ENCODE measurements at places on chromosomes 2 and 18.
A peak's percentile ranks its signal among the peaks of the same experiment; 100 is the strongest.

- peak; percentile 22 for DNase-seq
Observed at GRCh38 chr2:196170606-196171247, 651 bp downstream of the STK17B start.

GRCh38 chr2:135074216-135074615 lies 22.1 kb downstream of the RAB3GAP1 start:
- DNase-seq = no peak

- DNase-seq = no peak
Observed at GRCh38 chr18:54033052-54033451, 191.4 kb downstream of the MBD2 start.

DNA sequence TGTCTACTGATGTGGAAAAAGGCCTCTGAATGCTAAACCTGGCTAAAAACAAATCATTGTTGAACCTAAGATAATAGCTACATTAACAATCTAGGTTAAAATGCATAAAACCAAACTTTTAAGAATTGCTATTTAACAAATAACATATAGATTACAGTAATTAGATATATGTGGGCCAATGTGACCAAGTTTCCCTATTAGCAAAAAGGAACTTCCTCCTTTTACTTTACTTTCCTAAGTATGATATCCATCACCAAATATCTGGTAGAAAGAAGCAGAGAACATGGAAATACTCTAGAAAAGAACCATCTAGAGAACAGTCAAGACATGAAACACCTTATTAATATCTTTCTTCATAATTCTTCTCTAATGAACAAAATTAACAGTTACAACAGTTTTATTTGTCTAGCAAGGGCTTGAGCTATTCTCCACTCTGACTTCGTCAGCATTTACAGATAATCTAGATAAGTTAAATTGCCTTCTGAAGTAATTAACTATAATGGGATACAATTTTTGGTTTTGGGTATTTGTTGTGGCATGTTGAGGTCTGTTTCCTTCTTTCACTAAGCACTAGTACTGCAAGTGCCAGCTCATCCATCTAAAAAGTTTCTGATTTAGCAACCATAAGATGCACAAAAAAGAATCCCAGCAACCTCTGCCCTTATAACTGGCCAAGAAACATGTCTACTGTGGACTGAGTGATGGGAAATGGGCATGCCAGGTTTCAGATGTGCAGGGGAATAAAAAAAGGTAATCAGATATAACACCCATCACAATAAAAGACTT lies 53.3 kb downstream of the MEMO1 start:
- no peak for DNase-seq

- no peak for DNase-seq
Observed at GRCh38 chr2:187956906-187957534, 334.7 kb upstream of the GULP1 start.

DNA sequence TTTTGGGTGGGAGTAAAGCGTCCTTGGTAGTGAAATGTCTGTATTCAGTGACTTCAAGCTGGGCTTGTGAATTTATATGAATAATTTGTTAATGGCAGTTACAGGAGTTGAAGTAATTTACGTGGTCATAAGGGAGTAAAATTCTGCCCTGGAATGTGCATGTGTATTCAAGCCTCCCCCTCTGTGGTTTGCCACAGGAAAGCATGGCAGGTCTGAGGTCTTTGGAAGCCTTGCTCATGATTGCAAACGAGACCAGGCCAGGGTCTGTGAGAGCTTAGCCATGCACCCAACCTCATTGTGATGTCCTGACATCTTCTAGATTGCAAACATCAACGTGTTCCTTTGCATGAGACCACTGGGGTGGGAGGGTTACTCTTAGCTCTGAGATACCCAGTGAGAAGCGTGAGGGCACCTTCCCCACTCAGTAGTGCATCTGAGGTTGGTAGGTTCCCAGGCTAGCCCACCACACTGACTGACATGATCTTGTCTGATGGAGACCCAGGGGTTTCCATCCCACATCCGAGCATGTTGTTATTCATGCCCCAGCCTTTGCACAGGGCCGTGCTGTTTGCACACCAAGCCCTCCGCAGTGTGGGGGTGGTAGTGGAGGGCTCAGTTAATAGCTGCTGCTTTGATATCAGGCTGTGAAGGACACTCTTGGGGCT lies 216.5 kb downstream of the KLHL29 start:
- no peak for DNase-seq

DNA sequence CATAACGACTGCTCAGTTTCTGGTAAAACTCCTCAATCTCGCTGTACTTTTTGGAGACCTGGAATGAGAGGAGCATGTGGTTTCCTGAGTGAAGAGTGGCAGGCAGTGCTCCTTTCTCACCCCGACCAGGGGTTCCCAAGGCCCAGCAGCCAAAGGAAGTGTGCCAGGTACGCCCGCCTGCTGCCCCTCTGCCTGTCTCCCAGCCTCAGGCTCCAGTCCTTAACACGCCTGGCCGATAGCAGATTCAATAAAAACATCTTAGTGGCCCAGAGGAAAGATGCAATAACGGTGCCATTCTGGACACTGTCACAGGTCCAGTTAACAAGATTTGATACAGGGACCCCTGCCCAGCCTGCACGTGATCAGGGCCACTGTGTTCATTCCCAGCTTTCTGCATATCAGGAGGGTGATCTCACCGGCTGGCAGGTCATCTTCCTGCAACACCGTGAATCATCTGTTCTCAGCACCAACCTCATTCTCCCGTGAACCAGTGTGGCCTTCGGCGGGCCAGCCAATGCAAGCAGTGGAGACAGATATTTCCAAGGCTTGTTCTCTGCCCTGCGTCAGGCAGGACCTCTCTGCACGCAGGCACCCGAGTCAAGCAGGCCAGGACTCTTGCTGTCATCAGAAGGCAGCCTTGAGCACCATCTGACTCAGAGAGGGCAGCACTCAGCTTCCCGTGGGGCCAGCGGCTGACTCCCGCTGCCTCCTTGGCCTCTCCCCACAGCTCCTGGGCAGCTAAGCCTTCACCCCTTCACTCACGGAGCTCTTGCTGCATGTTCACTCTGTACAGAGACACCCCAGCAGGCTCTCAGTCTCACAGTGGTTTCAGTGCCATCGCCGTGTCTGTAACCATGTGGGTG lies 9.5 kb downstream of the HS1BP3 start:
- DNase-seq = no peak

DNA sequence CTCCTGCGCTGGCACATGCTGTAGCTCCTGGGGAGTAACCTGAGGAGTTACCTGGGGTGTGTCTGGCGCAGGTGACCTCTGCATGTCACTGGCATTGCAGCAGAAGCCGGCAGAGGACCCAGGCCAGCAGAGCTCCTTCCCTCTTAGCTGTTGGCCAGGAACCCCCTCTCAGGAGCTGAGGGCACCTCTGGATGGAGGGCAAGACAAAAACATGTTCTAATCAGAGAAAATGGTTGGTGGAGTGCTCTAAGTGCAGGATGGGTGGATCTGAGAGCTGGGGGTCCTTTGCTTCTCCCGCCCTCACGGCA lies 44.9 kb upstream of the SNTG2 start:
- DNase-seq = no peak

- no peak for DNase-seq
Observed at GRCh38 chr2:172012677-172013391, 13.1 kb downstream of the METAP1D start.

- DNase-seq = no peak
Observed at GRCh38 chr2:49714454-49714853, 560.1 kb upstream of the FSHR start.

GRCh38 chr2:238595750-238596570 lies 169.2 kb downstream of the ASB1 start:
- DNase-seq = no peak

GRCh38 chr2:43812006-43812405 lies 26.6 kb downstream of the ABCG5 start:
- no peak for DNase-seq

- no peak for DNase-seq
Observed at GRCh38 chr18:13290856-13291271, 72.3 kb downstream of the LDLRAD4 start.

DNA sequence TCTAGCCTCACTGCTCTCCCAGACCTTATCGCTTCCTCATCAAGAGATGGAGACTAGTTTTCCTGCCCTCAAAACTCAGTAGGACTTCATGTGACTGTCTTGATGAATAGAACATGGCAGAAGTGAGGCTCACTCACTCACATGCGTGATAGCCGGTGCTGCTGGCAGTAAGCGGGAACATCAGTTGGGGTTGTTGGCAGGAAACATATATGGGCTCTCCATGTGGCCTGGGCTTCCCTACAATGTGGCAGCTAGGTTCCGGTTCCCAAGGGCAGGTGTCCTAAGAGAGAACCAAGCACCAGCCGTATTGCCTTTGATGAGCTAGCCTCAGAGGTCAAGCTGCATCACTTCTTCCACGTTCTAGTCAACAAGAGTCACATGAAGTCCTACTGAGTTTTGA lies 15.2 kb upstream of the FAHD2A start:
- DNase-seq = no peak

DNA sequence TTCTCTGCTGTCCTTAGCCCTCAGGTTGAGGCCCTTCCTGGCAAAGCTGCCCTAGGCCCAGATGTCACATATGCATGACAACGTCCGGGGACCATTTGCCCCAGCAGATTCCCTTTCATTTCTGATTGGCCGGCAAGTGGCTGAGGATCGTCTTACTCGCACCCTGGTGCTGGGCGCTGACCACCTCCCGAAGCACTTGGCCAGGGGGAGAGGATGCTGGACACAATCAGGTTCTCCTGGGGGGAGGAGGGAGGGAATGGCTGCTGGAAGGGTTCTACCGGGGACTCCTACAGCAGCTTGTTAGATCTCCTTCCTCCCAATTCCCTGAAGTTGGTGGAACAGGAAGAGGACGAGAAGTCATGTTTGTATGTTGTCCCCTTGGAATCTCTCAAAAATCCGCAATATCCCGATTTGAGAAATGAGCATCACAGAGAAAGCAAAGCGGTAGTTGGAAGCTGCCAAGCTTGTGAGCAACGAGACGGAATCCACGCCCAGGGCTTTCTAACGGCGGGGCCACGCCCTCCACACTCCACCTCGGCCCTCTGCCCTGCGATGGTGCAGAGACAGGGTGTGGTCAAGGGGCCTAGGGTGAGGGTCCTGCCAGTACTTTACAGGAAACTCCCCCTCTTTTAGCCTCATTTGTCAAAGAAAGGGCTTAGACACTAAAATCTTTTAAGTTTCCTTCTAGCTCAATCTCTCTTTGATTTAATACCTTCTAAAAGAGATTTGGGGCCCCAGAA lies 61.8 kb upstream of the YWHAQ start:
- DNase-seq = no peak

DNA sequence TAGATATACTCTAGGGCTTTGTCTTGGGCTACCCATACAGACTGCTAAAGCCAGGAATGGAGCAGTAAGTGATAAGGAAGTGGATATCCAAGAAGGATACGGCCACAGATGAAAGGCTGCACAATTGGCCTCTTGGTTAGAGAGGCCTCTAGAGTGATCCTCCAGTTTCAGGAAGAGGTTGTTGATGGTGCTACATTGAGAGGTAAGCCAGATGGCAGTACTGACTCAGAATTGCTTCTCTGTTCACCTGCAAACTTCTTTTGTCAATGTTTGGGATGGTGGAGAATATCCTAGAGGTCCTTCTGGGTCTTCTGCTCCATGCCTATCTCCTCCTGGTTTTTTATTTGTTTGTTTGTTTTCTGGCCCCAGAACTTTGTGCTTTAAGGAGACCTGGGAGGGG lies 226.8 kb upstream of the LRRTM1 start:
- DNase-seq = no peak

DNA sequence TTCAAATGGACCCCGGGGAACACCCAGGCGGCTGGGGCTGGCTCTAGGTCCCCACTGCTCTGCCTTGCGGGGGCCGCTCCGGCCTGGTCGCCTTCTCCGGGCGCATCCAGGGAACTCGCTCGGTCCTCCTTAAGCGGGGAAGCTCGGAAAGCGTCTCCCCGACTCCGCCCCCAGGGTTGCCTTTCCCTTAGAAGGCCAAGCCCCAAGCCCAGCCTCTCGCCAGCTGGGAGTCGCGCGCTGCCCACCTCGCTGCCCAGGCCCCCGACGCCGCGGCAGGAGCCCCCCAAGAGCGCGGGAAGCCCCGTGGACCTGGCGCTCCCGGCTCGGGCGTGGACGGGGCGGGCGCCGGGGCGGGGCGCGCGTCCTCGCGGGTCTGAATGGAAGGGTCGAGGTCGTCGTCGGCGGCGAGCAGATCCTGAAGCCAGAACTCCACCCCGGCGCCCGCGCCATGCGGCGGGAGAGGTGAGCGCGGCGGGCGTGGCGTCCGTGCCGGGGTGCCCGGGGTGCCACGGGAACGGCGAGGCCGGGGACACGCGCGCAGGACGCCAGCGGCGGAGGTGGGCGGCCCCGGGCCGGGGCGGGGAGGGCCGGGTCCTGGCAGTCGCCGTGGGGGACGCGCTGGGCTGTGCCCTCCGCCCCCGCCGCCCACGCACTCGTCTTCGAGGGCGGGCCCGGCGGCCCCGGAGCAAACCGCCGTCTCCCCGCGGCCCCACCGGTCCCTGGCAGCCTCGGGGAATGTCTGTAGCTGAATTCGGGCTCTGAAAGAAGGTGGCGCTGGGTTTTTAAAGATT lies at the start of gene BOK:
TSS of gene BOK (plus strand) at position 214 of the 791 bp plus-strand sequence. CDS start 739 bp downstream, outside the sequence.
- peak; percentile 31 for DNase-seq

DNA sequence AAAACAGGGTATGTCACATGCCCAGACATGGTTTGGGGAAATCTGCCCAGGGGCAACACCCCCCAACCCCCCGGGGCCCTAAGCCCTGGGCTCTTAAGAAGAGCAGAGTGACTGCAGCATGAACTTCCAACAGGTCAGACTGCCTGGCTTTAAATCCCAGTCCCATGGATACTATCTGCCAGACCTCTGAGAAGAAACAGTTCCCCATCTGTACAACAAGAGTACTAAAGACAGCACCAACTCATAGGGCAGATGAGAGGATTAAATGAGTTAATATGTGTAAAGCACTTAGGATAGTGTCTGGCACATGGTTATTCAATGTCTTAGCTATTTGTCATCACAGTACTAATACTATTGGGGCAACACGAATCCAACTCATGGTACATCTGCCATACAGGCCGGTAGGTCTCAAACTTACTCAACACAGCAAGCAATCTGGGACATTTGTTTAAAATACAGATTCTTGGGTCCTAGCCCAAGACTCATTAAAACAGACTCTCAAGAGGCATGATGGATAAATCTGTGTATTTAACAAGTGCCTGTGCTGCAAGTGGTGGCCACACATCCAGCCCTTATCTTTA lies 23.4 kb downstream of the CDH2 start:
- no peak for DNase-seq

- peak; percentile 60 for DNase-seq
Observed at GRCh38 chr18:32714571-32715148, 58.2 kb downstream of the KLHL14 start.

GRCh38 chr2:190379249-190379964 lies 28.7 kb upstream of the MFSD6 start:
- DNase-seq = no peak

- DNase-seq = no peak
Observed at GRCh38 chr2:46700435-46700834, 215.2 kb downstream of the MCFD2 start.

DNA sequence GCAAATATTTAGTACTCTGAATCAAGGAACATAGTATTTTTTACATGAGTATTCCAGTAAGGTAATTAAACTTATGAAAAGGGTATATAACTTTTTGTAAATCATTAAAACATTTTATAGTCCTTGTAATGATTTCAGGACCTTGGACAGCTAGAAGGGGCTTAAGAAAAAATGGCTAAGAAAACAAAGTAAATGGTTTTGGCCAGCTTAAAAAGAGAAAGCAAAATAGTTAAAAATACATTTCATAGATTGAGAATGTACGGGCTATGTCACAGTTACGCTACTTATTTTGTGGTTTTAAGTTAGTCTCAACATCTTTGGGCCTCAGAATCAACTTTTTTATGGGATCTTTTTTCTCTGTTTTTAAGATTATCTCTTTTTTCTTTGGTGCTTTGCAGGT lies 26.7 kb downstream of the POLI start:
- DNase-seq = no peak

Data from NCI-H1105 (cell line).